Central memory CD4-positive, alpha-beta T cell (primary cell): ENCODE measurements at places on chromosomes 5 and 9.

GRCh38 chr5:74341221-74341620 lies 299.3 kb downstream of the ENC1 start:
- DNase-seq: no peak

- DNase-seq: no peak
These were observed 34.2 kb downstream of the MTAP start for GRCh38 chr9:21836437-21837161.

DNA sequence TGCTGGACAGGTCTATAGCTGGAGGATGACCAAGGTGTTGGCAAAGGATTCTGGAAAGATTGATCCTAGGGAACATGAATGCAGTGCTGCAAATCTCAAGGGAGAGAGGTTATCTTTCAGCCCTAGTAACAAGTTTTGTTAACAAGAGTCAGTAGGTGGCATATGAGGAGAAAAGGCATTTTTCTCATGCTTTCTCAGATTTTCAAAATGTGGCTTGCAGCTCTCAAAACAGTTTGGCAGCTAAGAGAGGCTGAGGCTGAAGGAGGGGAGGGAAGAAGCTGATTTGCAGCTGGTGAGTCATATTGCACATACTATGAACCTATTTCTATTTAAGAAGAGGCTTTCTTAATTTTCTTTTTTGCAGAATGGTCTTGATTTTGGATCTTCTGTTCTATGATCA lies 64.3 kb upstream of the PCA3 start:
- no peak for DNase-seq

DNA sequence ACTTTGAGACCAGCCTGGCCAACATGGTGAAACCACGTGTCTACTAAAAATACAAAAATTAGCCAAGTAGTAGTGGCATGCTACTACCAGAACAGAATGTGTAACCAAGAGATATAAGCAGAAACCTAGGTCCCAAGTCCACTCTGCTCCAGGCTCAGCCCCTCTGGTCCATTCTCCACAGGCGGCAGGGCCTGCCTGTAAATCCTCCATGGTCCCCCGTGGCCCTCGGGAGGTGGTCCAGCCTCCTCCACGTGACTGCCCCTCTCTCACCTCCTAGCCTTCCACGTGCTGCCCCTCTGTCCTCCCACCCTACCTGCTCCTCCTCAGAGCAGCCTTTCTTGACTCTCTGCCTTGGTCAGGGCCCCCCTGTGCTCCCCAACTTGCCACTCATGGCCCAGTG lies 127.4 kb downstream of the GAPVD1 start:
- DNase-seq: no peak

- DNase-seq: no peak
These were observed 49.9 kb downstream of the MVB12B start for GRCh38 chr9:126376311-126377175.

DNA sequence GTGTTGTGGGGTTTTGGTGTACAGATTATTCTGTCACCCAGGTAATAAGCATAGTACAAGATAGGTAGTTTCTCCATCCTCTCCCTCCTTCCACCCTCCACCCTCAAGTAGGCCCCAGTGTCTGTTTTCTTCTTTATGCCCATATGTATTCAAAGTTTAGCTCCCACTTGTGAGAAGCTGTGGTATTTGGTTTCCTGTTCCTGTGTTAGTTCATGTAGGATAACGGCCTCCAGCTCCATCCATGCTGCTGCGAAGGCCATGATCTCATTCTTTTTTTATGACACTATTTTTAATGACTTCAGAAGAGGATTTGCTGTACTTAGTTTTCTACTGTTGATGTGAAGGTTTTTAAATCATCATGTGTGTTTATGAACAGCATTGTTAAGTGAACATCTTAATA lies 11.9 kb downstream of the CCDC180 start:
- no peak for DNase-seq

- no peak for DNase-seq
These were observed 55.4 kb downstream of the ADGRV1 start for GRCh38 chr5:90613918-90614504.

DNA sequence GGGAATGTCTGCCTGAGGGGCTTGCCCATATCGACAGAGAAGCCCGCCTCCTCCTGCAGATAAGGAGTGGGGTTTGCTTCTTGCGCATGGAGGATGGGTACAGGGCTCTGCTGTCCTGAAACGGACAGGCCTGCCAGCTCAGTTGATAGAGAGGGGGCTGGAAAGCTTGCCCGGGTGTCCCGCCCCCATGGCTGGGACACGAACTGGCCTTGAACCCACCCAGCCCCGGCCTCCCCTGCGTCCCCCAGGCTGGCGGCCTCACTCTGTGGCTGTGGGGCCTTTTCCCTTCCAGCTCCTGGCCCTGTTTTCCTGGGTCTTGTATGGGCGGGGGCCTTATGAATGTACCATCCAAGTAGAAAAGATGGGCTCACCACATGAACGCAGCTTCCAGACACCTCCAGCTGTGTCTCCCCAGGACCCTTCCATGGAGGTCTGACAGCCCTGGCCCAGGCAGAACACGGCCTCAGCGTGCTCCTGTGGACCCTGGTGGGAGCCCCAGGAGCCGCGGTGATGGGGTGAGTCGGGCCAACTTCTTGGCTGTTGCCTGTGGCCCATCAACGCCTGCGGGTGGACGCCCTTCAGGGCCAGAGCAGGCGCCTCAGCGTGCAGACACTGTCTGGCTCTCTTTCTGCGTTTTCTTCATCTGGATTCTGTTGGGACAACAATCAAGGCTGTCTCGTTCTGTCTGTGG lies 15.9 kb upstream of the SLC2A6 start:
- DNase-seq: no peak

GRCh38 chr5:56421246-56422075 lies 188.3 kb upstream of the ANKRD55 start:
- no peak for DNase-seq

- DNase-seq: no peak
These were observed 225.6 kb downstream of the ARHGEF28 start for GRCh38 chr5:73851471-73852181.

GRCh38 chr9:116482740-116483139 lies 204.4 kb upstream of the TRIM32 start:
- DNase-seq: no peak

- no peak for DNase-seq
These were observed 420.0 kb downstream of the SEMA5A start for GRCh38 chr5:9125852-9126251.

GRCh38 chr5:41661254-41661653 lies 150.9 kb upstream of the PLCXD3 start:
- no peak for DNase-seq

- peak; percentile 39 for DNase-seq
These were observed 75.2 kb downstream of the TMC1 start for GRCh38 chr9:72596451-72597180.

GRCh38 chr9:23307731-23308513 lies 518.1 kb downstream of the ELAVL2 start:
- DNase-seq: no peak

- DNase-seq: no peak
These were observed 131.2 kb upstream of the LMX1B start for GRCh38 chr9:126482361-126483044.

DNA sequence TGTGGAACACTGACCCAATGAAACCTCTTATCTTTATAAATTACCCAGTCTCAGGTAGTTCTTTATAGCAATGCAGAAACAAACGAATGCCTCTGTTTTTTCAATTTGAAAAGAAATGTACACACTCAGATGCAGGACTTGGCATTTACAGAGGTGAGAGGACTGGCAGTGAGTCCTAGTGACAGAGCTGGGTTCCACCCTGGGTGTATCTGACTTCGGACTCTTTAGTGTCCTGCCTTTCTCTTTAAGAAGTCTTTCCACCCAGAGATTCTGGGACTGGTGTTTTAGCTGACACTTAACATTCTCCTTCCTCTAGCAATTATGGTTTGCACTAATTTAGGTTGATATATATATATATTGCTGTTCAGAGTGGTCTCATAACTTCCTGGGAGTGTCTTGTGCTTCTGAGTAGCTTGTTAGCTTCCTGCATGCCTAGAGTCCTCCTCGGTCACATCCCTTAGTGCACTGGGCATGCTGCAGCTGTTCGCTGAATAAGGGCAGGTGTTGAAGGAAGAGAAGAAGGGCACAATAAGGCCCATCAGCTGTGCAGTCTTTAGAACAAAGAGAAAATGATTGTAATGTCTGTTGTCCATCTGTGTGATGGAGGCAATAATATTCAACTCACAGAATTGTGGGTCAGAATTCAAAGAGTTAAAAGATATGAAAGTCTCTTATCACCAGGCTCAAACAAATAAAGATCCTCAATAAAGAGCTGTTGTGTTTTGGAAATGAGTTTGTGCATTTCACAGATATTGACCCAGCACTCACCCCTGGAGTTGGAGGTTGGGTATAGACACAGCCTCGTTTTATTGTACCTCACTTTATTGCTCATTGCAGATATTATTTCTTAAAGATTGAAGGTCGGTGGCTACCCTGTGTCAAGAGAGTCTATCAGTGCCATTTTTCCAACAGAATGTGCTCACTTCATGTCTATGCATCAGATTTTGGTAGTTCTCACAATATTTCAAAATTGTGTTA lies 187.1 kb downstream of the TRIM32 start:
- DNase-seq: no peak

- no peak for DNase-seq
These were observed 355.4 kb upstream of the PDE4D start for GRCh38 chr5:60248901-60249300.

DNA sequence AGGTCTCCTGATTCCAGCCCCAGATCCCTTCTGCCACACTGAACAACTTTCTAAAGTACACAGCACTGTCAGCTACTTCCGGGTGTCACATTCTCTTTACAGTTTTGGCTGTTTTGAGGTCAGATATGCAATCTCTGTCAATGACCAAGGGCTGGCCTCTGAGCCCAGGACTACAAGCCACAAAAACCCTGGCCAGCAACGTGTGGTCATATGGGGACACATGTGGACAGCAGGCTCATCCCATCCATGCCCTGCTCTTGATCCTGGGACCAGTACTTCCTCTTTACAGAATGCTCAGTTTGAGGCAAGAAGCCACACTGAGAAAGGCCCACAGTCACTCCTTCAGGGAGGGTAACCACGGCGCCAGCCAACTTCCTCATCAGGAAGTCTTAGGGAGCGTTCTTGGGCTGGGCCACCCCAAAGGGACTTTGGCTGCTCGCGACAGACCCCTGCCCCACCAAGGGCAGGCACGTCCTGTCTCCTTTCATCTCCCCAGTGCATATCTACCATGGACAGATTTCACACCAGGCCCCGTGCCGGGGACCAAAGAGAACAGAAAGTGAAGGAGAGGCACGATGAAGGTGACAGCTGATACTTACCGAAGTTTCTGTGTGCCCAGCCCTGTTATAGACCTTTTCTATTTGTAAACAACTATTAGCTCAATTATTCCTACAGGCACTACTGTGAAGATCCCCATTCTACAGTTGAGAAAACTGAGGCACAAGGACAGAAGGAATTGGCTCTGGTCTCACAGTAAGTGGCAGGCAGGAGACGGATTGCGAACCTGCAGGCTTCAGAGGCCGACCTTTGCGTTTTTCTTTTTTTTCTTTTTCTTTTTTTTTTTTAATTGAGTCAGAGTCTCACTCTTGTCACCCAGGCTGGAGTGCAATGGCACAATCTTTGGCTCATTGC lies 37.3 kb downstream of the STK10 start:
- DNase-seq: peak; percentile 24

GRCh38 chr9:79408200-79408599 lies 163.6 kb upstream of the TLE4 start:
- DNase-seq: no peak

DNA sequence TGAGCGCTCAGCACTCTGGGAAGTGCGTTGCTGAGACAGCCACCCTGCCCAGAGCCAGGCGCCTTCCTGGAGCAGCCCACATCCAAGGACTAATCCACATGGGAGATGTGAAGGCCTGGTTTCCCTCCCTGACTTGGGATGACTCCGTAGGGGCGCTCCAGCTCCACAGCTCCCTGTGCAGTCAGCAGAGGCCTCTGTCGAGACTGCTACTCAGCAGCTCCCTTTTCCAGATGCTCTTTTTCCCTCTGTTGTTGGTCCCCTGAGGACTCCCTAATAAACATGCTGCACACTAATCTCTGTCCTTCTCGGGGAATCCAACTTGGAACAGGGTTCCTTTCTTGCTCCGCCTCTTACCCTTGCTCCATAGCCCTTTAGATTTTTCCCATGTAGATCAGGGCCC lies 237.3 kb downstream of the ZSWIM6 start:
- DNase-seq: no peak

- DNase-seq: no peak
These were observed 18.3 kb upstream of the IL9 start for GRCh38 chr5:135913713-135914626.

- DNase-seq: no peak
These were observed 27.1 kb upstream of the TEX10 start for GRCh38 chr9:100379862-100380261.

DNA sequence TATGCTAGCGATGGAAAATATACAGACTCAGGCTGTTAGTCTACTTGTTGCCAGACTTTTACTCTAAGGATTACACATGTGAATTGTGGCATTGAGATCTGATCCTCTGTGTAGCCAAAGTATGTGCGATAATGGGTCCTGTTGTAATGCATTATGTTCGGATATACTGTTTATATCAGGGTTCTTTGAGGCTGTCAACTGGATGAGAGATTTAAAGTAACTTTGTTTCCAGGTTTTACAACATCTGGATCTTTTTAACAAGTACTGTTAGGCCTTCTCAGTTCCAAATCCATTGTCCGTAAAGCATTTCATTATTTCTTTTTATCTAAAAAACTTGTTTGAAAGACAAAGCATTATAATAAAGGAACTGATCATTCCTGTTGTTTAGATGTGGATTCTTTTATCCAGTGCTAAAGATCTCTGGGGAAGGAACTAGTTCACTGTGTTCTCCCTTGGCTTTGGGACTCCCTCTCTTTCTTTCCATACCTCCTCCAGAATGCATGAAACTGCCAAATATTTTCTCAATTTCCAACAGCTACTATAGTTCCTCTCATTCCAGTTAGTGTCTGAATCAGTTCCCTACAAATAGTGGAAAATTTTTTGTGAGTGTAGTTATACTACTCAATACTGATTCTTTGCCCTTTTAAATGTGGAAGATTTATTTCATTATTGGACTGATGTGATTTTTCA lies 68.8 kb downstream of the HACD4 start:
- DNase-seq: no peak

DNA sequence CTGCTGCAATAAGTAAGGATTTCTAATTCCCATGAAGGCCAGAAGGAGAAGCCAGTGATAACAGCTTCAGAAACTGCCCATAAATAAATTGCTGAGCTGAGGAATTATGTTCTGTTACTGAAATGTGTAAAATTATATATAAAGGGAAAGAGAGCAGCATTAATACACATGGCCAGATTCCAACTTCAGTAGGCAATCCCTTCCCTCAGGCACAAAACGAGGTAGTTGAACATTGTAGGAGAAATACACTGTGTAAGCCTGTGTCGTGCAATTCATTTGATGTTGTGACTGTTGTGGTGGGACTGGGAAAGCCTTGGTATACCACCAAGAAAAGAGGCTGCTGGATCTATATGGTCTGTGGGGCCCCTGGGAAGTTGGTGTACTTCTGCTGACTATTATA lies 192.9 kb downstream of the WDR70 start:
- DNase-seq: no peak
